ENCODE measurements at places on chromosomes 2 and 18.

DNA sequence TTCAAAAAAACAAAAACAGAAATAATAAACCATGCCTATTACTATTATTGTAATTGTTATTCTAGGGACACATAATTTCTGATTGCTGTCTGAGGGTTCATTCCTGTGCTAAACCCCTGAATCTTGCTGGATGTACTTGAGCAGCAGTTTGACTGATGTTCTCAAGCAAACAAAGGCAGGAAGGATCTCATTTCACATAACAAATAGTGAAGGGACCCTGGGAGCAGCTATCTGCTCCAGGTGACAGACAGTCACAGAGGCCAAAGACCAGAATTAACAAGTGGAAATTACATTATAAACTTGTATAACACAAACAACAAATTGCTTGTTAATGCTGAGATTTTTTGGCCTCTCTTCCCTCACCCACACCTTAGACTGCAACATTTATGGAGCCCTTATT lies 284.2 kb downstream of the THSD7B start:
- H3K27ac ChIP-seq = no peak overlapping the region
- H3K4me3 ChIP-seq = no peak overlapping the region
- H3K27me3 ChIP-seq = peaks cover 24% of the 10 kb centered on the region
- H3K4me1 ChIP-seq = no peaks in the 10 kb centered on the region

- no peak overlapping the region for H3K4me3 ChIP-seq
- H3K27ac ChIP-seq = no peak overlapping the region
- H3K36me3 ChIP-seq = no peaks in the 10 kb centered on the region
- peaks cover 18% of the 10 kb centered on the region for H3K27me3 ChIP-seq
These were observed 10.3 kb upstream of the CHST10 start for GRCh38 chr2:100427627-100428258.

DNA sequence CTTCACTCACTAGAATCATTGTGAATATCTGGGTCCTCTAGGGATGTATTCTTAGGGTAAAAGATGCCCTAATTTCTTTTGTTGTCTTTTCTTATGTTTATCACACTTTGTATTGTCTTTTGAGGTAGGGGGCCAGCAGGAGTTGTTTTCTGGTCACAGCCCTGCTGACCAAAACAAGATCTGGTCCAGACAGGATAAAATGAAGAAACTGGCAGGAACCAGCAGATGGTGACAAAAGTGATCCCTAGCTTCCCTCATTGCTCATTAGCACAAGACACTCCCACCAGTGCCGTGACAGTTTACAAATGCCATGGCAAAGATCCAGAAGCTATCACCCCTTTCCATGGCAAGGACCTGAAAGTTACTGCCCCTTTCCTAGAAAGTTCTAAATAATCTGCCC lies 81.7 kb upstream of the CCDC85A start:
- no peaks in the 10 kb centered on the region for H3K4me1 ChIP-seq
- no peak overlapping the region for H3K4me3 ChIP-seq
- H3K36me3 ChIP-seq = no peaks in the 10 kb centered on the region
- DNase-seq = no peak
- H3K27me3 ChIP-seq = peaks cover 8% of the 10 kb centered on the region

DNA sequence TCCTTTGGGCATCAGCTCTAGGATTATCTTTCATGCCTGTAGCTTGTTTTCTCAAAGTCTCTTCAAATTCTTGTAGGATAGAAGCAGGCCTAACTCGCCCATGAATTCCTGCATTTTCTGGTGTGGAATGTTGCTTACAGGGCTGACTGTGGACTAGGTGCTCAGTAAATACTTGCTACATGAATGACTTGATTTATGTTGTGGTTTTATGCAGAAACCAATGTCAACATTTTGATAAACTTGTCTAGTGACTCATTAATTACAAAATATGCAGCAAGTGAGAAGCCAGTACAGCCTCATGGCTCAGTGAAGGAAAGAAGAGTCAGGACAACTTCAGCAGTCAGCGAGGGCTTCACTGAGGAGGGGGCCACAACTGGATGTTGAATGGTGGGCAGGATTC lies 110.6 kb upstream of the SIX2 start:
- no peak overlapping the region for H3K4me3 ChIP-seq
- no peaks in the 10 kb centered on the region for H3K36me3 ChIP-seq
- peaks cover 24% of the 10 kb centered on the region for H3K4me1 ChIP-seq
- H3K27me3 ChIP-seq = peaks cover 9% of the 10 kb centered on the region
- no peak overlapping the region for H3K27ac ChIP-seq
- DNase-seq = no peak

DNA sequence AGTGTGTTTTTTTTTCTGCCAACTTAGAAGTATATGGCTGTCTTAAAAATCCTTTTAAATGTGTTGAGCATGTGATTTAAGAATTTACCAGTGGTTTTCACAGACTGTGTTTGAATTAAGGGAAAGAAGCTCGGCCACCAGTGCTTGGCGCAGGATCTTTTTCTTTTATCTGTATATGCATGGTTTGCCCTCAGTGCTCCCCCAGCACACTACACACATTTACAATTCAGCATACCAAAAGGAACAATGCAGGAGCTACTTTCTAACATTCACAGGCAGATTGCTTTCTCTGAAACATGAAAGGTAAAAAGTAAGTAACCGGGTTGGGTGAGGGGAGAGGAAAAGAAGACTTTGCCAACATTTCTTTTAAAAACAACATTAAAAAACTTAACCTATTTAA lies 3.9 kb downstream of the SALL3 start:
- H3K4me1 ChIP-seq = peaks cover 7% of the 10 kb centered on the region
- H3K4me3 ChIP-seq = no peak overlapping the region
- H3K27ac ChIP-seq = no peak overlapping the region

GRCh38 chr2:145822892-145823534 lies 1303.1 kb upstream of the ZEB2 start:
- H3K4me1 ChIP-seq = peaks cover 16% of the 10 kb centered on the region
- H3K4me3 ChIP-seq = no peak overlapping the region
- H3K36me3 ChIP-seq = no peaks in the 10 kb centered on the region
- H3K27ac ChIP-seq = peak overlapping the region; percentile 5
- no peaks in the 10 kb centered on the region for H3K27me3 ChIP-seq

DNA sequence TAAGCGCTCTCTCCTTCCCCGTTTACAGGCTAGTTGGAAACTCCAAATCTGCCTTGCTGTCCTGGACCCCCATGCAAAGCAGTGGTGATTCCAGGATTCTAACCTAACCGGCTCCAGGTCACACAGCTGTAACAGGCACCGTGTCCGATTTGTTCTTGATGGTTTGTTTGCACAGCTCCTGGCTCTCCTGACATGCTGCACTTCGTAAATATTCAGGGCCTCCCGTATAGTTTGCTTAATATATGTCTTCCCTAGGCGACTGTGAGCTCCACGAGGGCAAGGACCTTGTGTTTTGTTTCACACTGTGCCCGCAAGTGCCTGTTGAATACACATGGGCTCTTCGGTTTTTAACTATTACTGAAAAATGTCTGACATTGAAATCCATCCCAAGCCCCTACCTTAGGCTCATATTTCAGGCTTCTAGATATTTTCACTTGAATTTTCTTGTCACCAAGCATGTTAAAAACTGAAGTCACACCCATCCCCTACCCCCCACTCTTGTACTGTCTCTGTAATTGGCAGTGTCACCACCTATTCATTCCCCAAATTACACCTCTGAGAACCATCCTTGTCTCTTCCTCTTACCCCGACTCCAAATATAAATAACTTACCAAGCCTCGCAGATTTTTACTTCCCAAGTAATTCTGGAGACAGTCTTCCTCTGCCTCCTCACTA lies 1.0 kb upstream of the PUM2 start:
- no peak overlapping the region for H3K27ac ChIP-seq
- H3K4me3 ChIP-seq = no peak overlapping the region
- H3K4me1 ChIP-seq = peaks cover 29% of the 10 kb centered on the region

DNA sequence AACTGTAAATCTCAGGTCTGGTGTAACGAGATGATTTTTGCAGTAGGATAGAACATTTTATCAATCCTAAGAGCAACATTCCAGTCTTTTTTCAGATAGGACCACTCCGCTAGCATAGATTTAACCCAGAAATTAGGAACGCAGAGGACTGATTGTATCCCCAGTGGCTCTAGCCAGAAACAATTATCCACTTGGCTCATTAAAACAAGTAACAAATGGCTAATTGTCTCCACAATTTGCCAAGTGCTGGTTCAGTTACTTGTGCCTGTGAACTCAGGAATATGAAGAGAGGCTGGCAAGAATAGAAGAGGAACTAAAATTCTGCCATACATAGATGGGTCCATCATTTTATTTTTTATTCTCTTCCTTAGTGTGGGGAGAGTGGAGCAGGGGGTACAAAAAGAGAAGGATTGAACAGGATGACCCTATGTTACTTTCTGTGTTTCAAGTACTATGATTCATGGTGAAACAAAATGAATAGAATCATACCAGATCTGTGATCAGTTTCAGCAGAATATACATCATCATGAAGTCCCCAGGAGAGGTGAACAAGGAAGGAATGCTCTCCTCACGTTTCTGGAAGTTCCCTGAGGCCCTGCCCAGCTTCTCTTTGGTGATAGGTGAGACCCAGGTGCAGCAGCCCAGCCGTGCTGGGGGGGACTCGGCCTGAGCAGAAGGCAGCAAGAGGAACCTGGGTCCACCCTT lies 121.6 kb downstream of the ARL4C start:
- no peak overlapping the region for H3K27ac ChIP-seq
- H3K4me3 ChIP-seq = no peak overlapping the region
- no peaks in the 10 kb centered on the region for H3K36me3 ChIP-seq
- peaks cover 22% of the 10 kb centered on the region for H3K4me1 ChIP-seq
- H3K27me3 ChIP-seq = no peaks in the 10 kb centered on the region

GRCh38 chr2:56811401-56811800 lies 627.6 kb downstream of the CCDC85A start:
- no peak overlapping the region for H3K27ac ChIP-seq
- H3K36me3 ChIP-seq = no peaks in the 10 kb centered on the region
- peaks cover 17% of the 10 kb centered on the region for H3K4me1 ChIP-seq
- no peak overlapping the region for H3K4me3 ChIP-seq
- no peak for DNase-seq

DNA sequence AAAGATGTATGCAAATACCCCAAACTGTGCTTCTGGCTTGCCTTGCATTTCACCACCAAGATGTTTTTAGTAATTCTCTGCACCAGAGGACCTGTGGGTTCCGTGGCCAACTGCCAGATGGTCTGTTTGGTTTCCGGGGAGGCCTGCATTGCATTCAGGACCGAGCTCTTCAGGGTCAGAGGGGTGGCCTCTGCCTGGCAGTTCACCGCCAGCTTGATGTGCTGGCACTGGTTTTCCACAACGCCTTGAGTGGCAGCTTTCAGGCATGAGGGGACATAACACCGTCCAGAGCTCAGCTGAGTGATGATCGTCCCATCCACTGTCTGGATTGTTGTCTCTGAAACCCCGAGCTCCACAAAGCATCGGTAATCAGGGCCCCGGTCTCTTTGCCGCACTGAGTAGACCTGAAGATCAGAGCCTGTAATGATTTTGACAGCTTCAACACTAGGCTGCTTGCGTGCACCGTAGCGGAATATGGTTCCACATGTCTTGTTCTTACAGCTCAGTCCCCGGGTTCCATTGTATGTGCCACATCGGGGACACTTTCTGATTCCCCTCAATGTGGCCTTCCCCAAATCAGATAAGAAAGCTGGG lies 9.4 kb downstream of the C2orf42 start:
- DNase-seq = no peak
- H3K27ac ChIP-seq = no peak overlapping the region
- peaks cover 12% of the 10 kb centered on the region for H3K36me3 ChIP-seq
- no peak overlapping the region for H3K4me3 ChIP-seq
- no peaks in the 10 kb centered on the region for H3K27me3 ChIP-seq
- H3K4me1 ChIP-seq = no peaks in the 10 kb centered on the region

GRCh38 chr2:6822406-6822805 lies 43.3 kb downstream of the CMPK2 start:
- peaks cover 28% of the 10 kb centered on the region for H3K4me1 ChIP-seq
- H3K36me3 ChIP-seq = no peaks in the 10 kb centered on the region

DNA sequence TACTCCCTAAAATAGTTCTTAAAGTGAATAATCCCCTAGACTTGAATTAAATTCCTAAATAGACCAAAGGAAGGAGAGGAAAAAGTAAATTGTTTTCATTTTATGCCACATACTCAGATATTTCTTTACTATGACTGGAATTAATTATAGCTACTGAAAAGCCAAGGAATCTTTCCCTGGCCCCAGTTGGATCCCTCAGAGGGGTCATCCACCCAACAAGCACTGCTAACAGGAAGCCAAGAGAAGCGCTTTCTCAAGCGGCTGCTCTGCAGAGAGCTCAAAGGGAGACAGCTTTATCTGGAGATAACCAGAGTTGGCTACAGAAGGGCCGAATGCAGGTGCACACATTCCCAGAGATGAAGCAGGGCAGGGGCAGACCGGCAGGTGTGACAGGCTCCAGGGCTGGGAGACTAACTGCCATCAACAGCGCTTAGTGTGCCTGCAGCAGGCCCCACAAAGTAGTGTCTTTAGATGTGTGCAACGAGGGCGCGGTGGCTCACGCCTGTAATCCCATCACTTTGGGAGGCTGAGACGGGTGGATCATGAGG lies 51.1 kb downstream of the POLR1A start:
- H3K4me1 ChIP-seq = no peaks in the 10 kb centered on the region
- H3K27ac ChIP-seq = no peak overlapping the region
- H3K27me3 ChIP-seq = no peaks in the 10 kb centered on the region

DNA sequence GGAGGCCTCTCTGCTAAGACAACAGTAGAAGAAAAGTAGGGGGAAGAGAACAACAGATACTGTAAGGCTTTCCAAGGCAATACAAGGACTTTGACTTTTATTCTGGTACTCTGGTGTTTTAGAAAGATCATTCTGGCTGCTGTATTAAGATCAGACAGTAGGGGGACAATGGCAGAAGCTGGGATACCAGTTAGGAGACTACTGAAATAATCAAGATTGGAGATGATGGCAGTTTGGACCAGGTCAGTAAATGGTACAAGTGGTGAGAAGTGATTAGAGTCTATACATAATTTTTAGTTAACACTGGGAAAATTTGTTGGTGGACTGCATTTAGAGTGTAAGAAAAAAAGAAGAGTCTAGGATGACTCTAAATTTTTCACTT lies 139.7 kb downstream of the ROCK1 start:
- H3K36me3 ChIP-seq = peaks cover 35% of the 10 kb centered on the region
- H3K4me1 ChIP-seq = no peaks in the 10 kb centered on the region
- no peak for DNase-seq
- H3K27me3 ChIP-seq = no peaks in the 10 kb centered on the region
- no peak overlapping the region for H3K4me3 ChIP-seq

GRCh38 chr18:3758531-3758930 lies 308.6 kb downstream of the TGIF1 start:
- H3K4me3 ChIP-seq = no peak overlapping the region
- H3K27me3 ChIP-seq = no peaks in the 10 kb centered on the region
- DNase-seq = no peak
- peaks cover 16% of the 10 kb centered on the region for H3K36me3 ChIP-seq
- peaks cover 7% of the 10 kb centered on the region for H3K4me1 ChIP-seq

- H3K4me1 ChIP-seq = no peaks in the 10 kb centered on the region
- DNase-seq = no peak
- H3K4me3 ChIP-seq = no peak overlapping the region
- peaks cover 2% of the 10 kb centered on the region for H3K36me3 ChIP-seq
These were observed 18.7 kb upstream of the FABP1 start for GRCh38 chr2:88146590-88146989.

GRCh38 chr18:24185805-24186204 lies 46.9 kb downstream of the CABYR start:
- no peak for DNase-seq
- H3K27me3 ChIP-seq = no peaks in the 10 kb centered on the region
- H3K4me3 ChIP-seq = no peak overlapping the region
- H3K4me1 ChIP-seq = peaks cover 17% of the 10 kb centered on the region
